ENCODE measurements at places on chromosomes 12 and 14. TPM values are rescaled to one million over a fixed set of nuclear protein-coding genes. Genes with fewer than 3 reads are reported as not detected.

The SCNN1A gene
- total RNA-seq: 0.82 TPM

The PARPBP gene
- total RNA-seq: 1.9 TPM

The PYGL gene
- total RNA-seq: 32.1 TPM

The HOXC9 gene
- not detected for total RNA-seq

The DBX2 gene
- not detected for total RNA-seq

The SLCO1B3 gene
- not detected for total RNA-seq

The POU6F1 gene
- 5.8 TPM for total RNA-seq

- no peaks in the 10 kb centered on the region for H3K36me3 ChIP-seq
- H3K4me3 ChIP-seq: no peak overlapping the region
- H3K27ac ChIP-seq: no peak overlapping the region
- DNase-seq: no peak
- peaks cover 23% of the 10 kb centered on the region for H3K27me3 ChIP-seq
Measured at GRCh38 chr12:125187780-125188741, 122.8 kb downstream of the AACS start.

DNA sequence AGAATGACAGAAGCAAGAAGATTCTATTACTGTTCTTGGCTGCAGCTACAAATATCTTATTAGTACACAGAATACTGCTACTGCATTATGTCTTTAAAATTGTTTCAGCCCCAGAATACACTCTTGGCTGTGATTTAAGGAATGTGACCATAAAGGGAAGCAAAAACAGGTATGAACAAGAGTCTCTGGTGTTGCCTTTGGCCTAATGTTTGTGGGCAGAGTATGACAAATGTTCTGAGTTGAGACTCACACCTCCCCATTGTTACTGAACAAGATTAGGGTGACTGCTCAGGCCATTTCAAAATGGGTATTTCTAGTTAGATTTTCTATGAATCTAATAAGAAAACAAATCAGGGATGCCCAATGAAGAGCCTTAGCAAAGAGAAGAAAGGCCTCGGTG is 28.5 kb downstream of the TTC6 start:
- no peak overlapping the region for H3K27ac ChIP-seq
- no peaks in the 10 kb centered on the region for H3K4me1 ChIP-seq
- no peaks in the 10 kb centered on the region for H3K36me3 ChIP-seq
- H3K4me3 ChIP-seq: no peak overlapping the region
- H3K27me3 ChIP-seq: peaks cover 14% of the 10 kb centered on the region

GRCh38 chr12:93520454-93520853 is 52.0 kb upstream of the SOCS2 start:
- no peaks in the 10 kb centered on the region for H3K27me3 ChIP-seq
- H3K4me1 ChIP-seq: peaks cover 5% of the 10 kb centered on the region
- no peaks in the 10 kb centered on the region for H3K36me3 ChIP-seq
- no peak overlapping the region for H3K4me3 ChIP-seq
- no peak for DNase-seq
- no peak overlapping the region for H3K27ac ChIP-seq

DNA sequence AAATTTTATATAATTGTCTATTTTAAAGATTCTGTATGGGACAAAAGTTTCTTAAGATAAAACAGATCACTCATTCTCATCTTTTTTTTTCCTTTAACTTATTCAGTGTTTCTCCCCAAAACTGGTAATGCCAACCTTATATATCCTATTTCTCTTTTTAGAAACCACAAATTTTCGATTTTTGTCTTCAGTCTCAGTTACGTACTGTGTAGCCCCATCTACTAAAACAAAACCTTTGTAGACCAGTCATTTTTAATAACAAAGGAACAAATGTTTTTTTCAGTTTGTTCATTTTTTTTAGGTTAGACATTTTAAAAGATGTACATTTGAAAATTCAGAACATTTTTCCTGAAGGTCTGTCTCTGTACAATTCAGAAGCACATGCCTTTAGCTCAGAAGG is 18.2 kb downstream of the PNMA1 start:
- H3K4me3 ChIP-seq: no peak overlapping the region
- H3K27me3 ChIP-seq: no peaks in the 10 kb centered on the region
- no peaks in the 10 kb centered on the region for H3K4me1 ChIP-seq
- no peak overlapping the region for H3K27ac ChIP-seq
- no peaks in the 10 kb centered on the region for H3K36me3 ChIP-seq
- DNase-seq: no peak

GRCh38 chr12:72077111-72077820 is 138.6 kb downstream of the TPH2 start:
- H3K27me3 ChIP-seq: no peaks in the 10 kb centered on the region
- peaks cover 11% of the 10 kb centered on the region for H3K4me1 ChIP-seq
- H3K4me3 ChIP-seq: no peak overlapping the region

DNA sequence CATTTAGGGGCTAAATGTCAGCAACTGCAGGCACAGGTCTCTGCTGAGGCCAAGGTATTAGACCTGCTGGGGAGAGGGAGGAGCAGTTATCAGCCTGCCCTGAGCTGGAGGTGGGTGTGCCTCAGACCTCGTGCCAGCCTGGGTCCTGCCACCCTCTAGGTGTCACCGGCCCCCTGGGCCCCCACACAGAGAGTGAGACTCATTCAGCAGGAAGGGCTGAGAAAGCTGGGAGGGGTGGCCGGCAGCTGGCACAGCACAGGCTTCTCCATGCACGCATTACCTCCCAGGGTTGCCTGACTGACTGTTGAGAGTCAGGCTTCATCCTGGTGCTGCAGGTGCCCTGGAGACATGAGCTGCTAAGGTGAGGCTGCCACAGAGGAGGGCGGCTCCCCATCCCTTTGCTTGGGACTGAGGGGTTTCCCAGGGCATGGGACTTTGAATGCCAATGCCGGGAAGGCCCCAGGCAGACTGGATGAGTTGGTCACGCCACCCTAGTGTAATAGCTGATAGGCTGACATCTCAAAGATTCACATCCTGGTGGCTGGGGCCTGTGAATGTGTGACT is 75.3 kb upstream of the C14orf180 start:
- DNase-seq: no peak
- no peaks in the 10 kb centered on the region for H3K4me1 ChIP-seq
- H3K36me3 ChIP-seq: no peaks in the 10 kb centered on the region
- no peak overlapping the region for H3K4me3 ChIP-seq
- peaks cover under 1% of the 10 kb centered on the region for H3K27me3 ChIP-seq

- no peak overlapping the region for H3K4me3 ChIP-seq
- no peaks in the 10 kb centered on the region for H3K36me3 ChIP-seq
- no peak for DNase-seq
- H3K27me3 ChIP-seq: no peaks in the 10 kb centered on the region
- H3K27ac ChIP-seq: no peak overlapping the region
Measured at GRCh38 chr12:61452076-61452475, 808.1 kb upstream of the USP15 start.

DNA sequence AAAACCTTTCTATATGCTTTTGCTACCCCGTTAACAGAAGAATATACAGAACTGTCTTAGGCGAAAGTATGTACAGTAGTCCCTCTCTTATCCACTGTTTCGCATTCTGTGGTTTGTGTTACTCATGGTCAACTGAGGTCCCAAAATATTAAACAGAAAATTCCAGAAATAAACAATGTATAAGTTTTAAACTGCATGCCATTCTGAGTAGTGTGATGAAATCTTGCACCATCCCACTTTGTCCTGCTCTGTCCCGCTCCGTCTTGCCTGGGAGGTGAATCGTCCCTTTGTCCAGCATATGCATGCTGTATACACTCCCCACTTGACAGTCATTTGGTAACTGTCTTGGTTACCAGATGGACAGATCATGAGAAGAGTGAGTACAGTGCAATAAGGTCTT is 70.1 kb upstream of the STRN3 start:
- H3K4me1 ChIP-seq: peaks cover 7% of the 10 kb centered on the region
- no peak overlapping the region for H3K27ac ChIP-seq
- H3K4me3 ChIP-seq: no peak overlapping the region
- H3K27me3 ChIP-seq: no peaks in the 10 kb centered on the region
- peaks cover 25% of the 10 kb centered on the region for H3K36me3 ChIP-seq

DNA sequence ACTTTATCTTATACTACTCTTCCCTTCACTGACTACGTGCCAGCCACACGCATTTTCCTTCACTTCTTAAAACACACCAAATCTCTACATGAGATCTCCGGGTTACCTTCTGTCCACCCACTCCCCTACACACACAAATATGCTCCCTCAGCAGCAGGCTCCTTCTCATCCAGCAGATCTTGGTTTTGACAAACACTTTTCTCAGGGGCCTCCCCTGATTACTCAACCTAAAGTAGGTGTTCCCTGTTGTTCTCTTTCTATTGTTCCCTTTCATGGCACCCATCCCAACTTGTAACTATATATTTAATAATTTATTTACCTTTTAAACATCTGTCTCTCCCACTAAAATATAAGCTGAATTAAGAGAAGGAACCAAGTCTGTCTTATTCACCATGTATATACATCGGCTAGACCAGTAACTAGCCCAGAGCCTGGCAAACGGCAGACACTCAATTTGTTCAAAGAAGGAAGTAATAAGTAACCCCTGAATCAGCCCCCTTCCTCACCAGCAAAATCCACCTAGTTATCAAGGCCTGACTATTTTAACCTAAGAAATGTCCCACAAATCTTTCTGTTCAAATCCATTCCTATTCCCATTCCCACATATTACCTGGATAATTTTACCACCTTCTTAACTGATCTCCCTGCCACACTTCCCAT is 2.7 kb downstream of the C2CD5 start:
- H3K36me3 ChIP-seq: no peaks in the 10 kb centered on the region
- H3K4me1 ChIP-seq: peaks cover 43% of the 10 kb centered on the region
- no peak overlapping the region for H3K27ac ChIP-seq
- DNase-seq: no peak
- H3K4me3 ChIP-seq: no peak overlapping the region

DNA sequence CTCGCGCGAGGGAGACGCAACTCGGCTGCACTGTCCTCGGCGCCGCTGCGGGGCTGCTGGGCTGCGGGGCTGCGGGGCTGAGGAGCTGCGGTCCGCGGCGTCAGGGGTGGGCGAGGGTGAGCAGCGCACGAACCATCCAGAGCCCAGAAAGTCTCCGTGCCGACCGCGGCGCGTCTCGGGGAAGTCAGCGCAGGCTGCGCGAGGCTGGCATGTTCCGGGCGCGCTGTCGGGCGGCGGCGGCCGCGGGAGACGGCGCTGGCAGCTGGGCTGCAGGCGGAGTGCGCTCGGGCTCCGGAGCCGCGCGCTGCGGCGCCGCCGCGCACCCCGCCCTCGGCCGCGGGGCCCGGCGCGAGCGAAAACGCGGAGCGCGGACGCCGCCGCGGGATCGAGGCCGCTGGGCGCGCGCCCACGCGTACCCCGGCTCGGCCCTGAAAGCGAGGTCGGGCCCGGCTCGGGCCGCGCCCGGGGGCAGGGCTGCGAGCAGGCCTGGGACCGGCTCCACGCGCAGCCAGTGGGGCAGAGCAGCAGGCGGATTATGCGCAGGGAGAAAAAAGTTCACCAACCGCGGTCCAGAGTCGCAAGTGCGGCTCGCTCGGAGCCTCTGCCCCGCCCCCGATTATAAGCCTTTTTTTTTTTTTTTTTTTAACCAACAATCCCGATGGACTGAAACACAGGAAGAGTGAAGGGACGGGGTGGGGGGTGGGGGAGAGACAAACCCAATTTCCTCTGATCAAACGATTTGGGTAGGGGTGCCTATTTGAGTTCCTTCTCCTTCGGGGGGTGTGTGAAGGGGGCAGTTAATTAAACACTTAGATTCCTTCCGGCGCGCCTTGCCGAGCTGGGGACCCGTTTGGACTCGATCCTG is at the start of gene PRICKLE1:
Gene PRICKLE1 (minus strand): TSS at position 282 of the 865 bp plus-strand sequence. CDS start 117,230 bp downstream, outside the sequence.
- DNase-seq: peak; percentile 67
- no peaks in the 10 kb centered on the region for H3K27me3 ChIP-seq
- H3K4me1 ChIP-seq: peaks cover 45% of the 10 kb centered on the region
- peak within 1 kb of the TSS; percentile 84 for H3K27ac ChIP-seq
- H3K4me3 ChIP-seq: peak within 1 kb of the TSS; percentile 88

DNA sequence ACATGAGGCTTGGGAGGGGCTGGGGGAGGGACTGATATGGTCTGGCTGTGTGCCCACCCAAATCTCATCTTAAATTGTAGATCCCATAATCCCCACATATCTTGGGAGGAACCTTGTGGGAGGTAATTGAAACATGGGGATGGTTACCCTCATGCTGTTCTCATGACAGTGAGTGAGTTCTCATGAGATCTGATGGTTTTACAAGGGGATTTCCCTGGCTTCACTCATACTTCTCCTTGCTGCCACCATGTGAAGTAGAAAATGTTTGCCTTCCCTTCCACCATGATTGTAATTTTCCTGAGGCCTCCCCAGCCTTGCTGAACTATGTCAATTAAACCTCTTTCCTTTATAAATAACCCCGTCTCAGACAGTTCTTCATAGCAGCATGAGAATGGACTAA is 362.9 kb downstream of the PCNX1 start:
- H3K27me3 ChIP-seq: no peaks in the 10 kb centered on the region
- no peak overlapping the region for H3K4me3 ChIP-seq
- DNase-seq: no peak
- H3K36me3 ChIP-seq: no peaks in the 10 kb centered on the region
- no peaks in the 10 kb centered on the region for H3K4me1 ChIP-seq

GRCh38 chr14:55846826-55847446 is 266.9 kb downstream of the KTN1 start:
- peaks cover 6% of the 10 kb centered on the region for H3K4me1 ChIP-seq
- no peak overlapping the region for H3K27ac ChIP-seq
- peak; percentile 75 for DNase-seq
- no peaks in the 10 kb centered on the region for H3K36me3 ChIP-seq
- no peaks in the 10 kb centered on the region for H3K27me3 ChIP-seq

DNA sequence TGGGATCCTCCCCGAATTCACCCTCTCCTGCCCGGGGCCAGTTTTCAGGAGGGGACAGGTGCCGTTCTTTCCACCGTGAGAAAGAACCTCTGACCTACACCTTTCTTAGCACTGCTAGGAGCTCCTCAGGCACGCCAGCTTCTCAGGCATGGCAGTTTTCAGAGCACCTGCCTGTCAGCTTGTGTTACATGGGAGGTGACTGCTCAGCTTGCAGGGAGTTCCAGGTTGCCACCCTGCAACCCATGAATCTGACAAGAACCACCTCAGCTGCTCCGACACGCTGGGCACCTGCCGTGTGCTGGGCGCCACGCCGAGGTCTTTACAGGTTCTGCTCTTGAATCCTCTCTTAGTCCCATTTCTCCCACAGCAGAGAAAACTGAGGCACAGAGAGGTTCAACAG is 12.9 kb downstream of the BRI3BP start:
- no peak overlapping the region for H3K27ac ChIP-seq
- H3K4me3 ChIP-seq: no peak overlapping the region
- no peaks in the 10 kb centered on the region for H3K27me3 ChIP-seq
- no peaks in the 10 kb centered on the region for H3K4me1 ChIP-seq
- no peaks in the 10 kb centered on the region for H3K36me3 ChIP-seq
- no peak for DNase-seq

DNA sequence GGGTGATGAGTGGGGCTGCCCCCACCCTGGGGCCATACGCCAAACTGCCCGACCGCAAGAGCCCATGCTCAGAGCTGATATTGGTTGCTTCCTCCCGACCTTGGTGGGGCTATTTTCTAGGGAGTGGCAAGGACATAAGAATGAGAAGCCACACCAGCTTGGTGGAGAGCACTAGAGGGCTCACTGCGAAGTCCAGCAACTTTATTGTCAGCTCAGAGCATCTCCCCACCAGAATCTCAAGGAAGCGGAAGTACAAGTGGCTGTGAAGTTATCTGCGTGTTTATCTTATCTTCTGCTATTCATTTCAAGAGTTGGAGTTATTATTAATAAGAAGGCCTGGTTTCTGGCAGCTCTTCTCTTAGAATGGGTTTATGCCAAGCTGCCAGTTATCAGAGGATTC is 4.9 kb upstream of the PLXNC1 start:
- H3K36me3 ChIP-seq: no peaks in the 10 kb centered on the region
- no peak overlapping the region for H3K4me3 ChIP-seq
- no peak overlapping the region for H3K27ac ChIP-seq
- DNase-seq: no peak
- no peaks in the 10 kb centered on the region for H3K27me3 ChIP-seq

- peak overlapping the region; percentile 66 for H3K27ac ChIP-seq
- H3K4me1 ChIP-seq: peaks cover 18% of the 10 kb centered on the region
- no peaks in the 10 kb centered on the region for H3K27me3 ChIP-seq
- H3K4me3 ChIP-seq: no peak overlapping the region
- no peaks in the 10 kb centered on the region for H3K36me3 ChIP-seq
Measured at GRCh38 chr12:56803750-56804149, 40.6 kb downstream of the HSD17B6 start.
